Fibroblast of mammary gland (primary cell): ENCODE measurements at places on chromosomes 2 and 18.

- no peak for DNase-seq
Observed at GRCh38 chr2:20704886-20705285, 37.9 kb downstream of the GDF7 start.

DNA sequence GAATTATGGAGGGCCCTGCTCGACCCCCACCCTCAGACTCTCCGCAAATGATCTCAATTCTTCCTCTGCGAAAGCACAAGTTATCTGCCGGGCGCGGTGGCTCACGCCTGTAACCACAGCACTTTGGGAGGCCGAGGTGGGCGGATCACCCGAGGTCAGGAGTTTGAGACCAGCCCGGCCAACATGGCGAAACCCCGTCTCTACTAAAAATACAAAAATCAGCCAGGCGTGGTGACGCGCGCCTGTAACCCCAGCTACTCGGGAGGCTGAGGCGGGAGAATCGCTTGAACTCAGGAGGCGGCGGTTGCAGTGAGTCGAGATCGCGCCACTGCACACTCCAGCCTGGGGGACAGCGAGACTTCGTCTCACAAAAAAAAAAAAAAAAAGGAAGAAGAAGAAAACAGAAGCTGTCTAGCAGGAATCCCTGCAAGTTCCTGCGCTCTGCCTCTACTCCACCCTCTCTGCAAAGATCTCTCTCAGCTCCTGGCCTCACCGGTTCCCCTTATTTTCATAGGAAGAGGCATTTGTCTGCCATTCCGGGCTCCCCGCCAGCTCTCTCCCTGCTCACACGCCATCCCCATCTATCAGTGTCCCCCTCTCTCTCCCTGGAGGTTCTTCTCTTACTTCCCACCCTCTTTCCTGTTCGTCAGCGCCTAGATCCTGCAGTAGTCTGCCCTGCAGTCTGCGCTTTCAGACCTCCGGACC lies 13.5 kb upstream of the COLEC12 start:
- no peak for DNase-seq

- no peak for DNase-seq
Observed at GRCh38 chr2:48110492-48110891, 204.2 kb upstream of the FBXO11 start.

DNA sequence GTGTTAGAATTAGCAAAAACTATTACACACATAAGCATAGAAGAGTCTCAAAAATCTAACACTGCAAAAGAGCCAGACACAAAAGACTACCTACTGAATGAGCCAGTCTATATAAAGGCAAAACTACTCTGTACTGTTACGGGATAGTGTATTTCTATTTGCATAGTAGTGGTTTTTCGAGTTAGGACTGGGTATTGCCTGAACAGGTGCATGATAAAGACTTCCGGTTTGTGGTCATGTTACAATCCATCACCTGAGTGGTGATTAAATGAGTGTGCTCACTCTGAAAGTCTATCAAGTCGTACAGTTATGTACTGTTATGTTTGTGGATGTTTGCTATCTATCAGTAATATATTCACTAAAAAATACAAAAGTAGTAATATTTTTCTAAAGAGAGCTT lies 523.3 kb upstream of the SYT4 start:
- DNase-seq: no peak

DNA sequence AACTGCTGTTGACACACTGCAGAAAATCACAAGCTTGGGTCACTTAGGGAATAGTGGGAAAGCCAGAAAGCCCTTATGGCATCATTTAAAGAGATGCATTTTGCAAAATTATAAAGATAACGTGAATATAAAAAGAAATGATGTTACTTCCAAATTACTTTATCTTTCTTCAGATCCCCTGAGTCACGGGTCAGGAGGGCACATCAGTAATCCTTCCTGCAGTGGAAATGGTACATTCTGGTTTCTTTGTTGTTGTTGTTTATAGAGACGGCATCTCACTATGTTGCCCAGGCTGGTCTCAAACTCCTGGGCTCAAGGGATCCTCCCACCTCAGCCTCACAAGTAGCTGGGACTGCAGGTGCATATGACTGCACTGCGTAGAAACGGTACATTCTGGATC lies 9.8 kb upstream of the EPG5 start:
- DNase-seq: no peak
